CD4-positive, alpha-beta T cell (primary cell): ENCODE measurements at places on chromosomes 3 and 15.

GRCh38 chr15:52788099-52788986 lies 1.8 kb downstream of the ONECUT1 start:
- no peak for DNase-seq

DNA sequence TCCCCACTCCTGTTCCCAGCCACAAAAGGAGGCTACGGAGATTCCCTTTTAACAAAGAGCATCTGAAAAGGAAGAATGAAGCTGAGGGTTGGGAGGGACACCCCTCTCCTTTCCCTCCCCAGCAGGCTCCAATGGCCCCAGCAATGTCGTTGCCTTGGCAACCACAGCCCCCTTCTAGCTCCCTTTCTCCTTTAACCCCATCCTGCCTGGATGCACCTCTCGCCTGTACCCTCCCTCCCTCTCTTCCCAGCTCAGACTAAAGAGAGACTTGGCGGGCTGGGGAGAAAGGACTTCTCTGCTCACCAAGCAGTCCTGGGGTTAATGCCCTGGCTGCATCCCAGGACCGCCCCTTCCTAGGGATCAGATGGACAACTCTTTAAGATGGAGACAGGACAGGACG lies 7.1 kb upstream of the RPL29 start:
- DNase-seq = no peak

GRCh38 chr3:69803681-69804270 lies 64.5 kb downstream of the MITF start:
- DNase-seq = no peak

GRCh38 chr3:13411186-13411860 lies 8.8 kb downstream of the NUP210 start:
- no peak for DNase-seq

GRCh38 chr3:36364260-36364659 lies 16.0 kb upstream of the STAC start:
- DNase-seq = no peak

DNA sequence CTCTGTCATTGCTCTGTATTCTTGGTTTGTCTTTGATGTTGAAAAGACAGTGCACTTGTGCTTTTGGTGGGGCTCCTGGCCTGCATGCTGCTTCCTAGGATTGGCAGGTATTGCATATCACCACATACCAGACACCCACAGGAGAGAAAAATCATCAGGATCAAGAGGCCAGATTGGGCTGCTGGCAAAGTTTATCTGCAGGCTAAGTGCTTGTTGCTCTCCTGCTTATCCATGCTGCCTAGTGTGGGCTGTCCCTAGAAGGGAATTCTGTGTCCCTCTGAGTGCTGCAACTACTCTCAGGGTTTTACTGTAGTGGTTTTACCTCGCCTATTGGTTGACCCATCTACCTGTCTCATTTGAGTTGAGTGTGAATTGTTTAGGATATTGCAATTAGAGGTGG lies 833 bp upstream of the SLC22A13 start:
- DNase-seq = no peak

DNA sequence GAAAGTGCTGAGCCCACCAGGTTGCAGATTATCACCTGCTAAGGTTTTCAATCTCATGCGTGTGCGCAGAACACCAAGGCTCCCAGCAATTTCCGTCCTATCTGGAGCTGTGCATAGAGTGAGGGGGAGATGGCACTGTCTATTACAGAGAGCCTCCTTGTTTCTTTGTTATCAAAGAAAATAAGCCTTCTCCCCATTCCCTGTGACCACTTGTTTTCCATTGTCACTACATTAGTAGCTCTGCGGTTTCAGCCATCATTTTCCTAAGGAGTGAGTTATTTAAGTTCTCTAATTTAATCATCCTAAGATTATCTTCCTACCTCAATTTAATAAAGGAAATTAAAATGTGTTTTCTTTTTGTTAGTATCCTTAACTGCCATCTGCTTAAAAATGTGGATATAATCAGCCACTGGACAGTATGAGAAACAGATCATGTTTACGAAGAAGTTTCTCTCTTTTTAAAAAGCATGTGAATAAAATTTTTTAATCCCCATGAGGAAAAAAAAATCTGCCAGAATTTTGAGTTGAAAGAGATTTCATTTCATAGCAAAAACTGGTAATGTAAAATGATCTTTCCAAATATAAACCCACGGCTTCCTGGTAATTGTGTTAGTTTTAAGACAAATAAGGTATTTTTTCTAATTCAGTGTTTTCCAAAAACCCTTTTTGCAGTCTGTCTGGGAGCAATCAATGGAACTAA lies 172.3 kb upstream of the UBE2E1 start:
- DNase-seq = no peak

DNA sequence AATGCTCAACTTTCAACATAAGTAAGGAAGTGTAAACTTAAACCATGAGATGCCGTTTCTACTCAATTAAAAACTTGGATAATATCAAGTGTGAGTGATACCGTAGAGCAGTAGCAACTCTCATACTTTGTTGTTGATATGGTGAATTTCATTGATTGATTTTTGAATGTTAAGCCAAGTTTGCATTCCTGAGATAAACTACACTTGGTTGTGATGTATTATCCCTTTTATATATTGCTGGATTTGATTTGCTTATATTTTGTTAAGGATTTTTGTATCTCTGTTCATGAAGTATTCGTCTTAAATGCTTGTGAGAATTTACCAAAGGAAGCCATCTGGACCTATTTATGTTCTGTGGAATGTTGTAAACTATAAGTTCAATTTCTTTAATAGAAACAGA lies 21.7 kb downstream of the SLMAP start:
- DNase-seq = no peak

- DNase-seq = no peak
Measured at GRCh38 chr15:52076889-52077781, 35.4 kb downstream of the BCL2L10 start.
